K562 (cell line): ENCODE measurements at places on chromosomes 7 and 10. TPM values are rescaled to one million over a fixed set of nuclear protein-coding genes. Genes with fewer than 3 reads are reported as not detected.

GRCh38 chr7:110595694-110596093 lies 495.2 kb upstream of the LRRN3 start:
- DNase-seq: peak; percentile 4

DNA sequence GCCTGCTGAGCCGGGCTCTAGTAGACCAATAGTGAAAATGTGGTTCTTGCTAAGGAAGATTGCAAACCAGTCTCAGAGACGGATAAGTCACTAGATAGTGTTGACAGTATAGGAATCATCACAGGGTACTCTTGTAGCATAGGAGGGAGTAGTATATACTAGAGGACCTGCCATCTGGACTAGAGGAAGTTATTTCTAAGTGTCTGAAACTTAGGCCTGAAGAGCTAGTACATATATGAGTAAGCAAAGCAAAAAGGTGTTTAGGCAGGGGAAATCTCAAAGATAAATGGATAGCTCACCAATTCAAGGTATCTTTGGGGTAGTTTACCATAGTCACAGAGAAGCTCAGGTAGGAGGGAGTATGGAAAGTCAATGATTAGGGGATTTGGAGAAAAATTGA lies 428.1 kb downstream of the CNTNAP2 start:
- no peak for DNase-seq

- DNase-seq: no peak
These were observed 4.6 kb upstream of the TMEM139 start for GRCh38 chr7:143280160-143280559.

The FBXW4 gene
- total RNA-seq: 6.9 and 8.1 TPM in 2 replicates

DNA sequence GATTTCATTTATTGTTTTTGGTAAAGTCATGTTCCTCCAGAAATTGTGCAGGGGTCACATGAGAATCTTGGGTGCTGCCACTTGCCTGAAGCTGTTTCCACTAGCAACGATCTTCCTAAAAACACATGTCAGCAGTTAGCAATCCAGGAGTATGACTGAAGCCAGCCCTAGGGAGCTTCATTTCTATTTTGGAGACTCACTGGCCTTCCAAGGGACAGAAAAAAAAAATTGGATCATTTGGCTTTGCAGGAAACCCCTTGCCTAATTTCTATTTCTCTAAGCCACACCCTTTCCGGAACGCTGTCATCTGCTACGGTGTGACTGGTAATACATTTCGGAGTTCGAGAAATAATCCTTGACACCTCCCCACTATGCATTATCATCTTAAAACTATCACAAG lies 204.7 kb downstream of the TAX1BP1 start:
- no peak for DNase-seq

GRCh38 chr10:25561758-25562157 lies 372.3 kb upstream of the MYO3A start:
- no peak for DNase-seq

DNA sequence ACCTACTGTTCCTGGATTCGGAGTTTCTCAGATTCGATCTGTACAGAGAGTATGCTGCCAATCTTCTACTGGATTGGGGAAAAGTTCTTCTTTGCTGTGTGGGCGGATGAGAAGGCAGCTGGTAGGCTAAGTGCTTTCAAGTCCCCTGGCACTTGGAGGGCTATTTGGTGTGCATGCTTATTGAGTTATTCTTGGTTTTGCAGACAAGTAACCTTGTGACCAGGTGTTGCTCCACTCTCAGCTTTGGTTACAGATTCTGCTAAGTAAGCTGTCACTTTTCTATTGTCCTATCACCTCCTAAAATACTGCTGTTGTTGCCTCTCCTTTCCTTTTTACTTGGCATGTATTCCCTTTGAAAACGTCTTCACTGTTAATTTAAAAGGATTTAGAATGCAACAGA lies 1375.1 kb upstream of the LRRTM3 start:
- no peak for DNase-seq

- DNase-seq: no peak
These were observed 500.2 kb downstream of the GLRX3 start for GRCh38 chr10:130636313-130636930.

- DNase-seq: no peak
These were observed 320.6 kb downstream of the GATA3 start for GRCh38 chr10:8375137-8375536.

DNA sequence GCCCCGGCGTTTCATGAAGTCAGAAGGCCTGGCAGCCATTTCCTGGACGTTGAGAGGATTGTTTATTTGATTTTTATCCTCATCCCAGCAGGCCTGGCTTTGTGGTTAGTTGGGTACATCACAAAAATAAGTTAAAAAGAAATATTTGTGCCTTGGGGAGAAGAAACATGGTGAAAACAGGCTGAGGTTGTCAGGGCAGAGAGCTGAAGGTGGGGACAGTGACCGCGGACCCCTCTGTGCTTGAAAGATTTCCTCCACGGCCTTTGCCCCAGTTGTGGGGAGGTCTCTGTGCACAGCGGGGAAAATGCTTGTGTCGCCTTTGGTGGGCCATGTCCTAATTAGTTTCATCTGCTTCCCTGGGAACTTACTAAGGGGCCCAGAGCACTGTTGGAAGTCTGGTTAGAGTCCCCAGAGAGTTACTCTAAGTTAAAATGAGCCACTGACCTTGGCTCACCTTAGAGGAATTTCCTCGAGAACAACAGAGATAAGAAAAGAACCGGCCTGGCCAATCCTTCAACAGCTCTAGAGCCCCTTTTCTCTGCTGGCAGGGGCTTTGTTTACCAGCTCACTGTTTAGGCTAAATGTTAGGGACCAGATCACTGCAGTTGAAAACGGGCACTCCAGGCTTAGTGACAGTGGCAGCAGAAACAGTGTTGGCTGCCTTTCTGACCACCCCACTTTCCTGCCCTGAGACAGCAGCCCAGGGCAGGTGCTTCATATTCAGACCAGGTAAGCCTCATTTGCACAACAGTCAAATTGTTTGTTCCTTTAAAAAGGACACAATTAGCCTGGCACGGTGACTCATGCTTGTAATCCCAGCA lies 37.9 kb downstream of the CRCP start:
- no peak for DNase-seq

DNA sequence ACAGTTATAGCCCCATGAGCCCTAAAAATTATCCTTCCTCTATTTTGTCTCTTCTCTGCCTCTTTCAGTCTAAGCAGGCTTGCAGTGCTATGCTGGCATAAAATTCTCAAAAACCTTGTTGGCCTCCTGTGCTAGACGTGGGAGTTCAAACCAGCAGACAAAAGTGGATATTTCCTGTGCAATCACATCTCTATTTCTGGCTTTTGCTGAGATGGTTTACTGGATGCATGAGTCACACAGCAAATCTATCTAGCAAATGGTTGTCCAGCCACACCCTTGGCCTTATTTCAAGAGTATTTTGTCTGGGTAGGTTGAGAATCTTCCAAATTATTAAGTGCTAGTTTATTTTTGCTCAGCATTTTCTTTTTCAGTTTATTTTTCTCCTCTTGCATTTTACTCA lies 370.8 kb downstream of the CDC14C start:
- DNase-seq: no peak

DNA sequence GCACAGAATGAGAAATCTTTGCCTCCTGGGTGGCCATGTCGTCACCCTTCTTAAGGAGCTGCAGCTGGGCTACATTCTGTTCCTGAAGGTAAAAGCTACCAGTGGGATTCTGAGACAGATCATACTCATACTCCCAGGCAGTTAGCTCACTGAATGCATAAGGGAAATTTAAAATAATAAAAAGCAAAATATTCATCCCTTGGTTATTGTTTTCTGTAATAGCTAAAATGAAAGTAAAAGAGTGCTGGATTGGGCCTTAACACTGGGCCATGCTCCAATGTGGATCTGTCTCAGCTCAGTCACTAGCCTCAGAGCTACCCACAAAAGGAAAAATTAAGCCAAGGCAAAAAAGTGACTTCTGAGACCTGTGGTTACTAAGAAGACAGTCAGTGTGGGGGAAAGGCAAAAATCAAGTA lies 8.9 kb upstream of the DYNC2I1 start:
- DNase-seq: no peak

- no peak for DNase-seq
These were observed 44.9 kb downstream of the BAMBI start for GRCh38 chr10:28722065-28722803.

The SEC31B gene
- 4.2 and 4.6 TPM in 2 replicates for total RNA-seq

DNA sequence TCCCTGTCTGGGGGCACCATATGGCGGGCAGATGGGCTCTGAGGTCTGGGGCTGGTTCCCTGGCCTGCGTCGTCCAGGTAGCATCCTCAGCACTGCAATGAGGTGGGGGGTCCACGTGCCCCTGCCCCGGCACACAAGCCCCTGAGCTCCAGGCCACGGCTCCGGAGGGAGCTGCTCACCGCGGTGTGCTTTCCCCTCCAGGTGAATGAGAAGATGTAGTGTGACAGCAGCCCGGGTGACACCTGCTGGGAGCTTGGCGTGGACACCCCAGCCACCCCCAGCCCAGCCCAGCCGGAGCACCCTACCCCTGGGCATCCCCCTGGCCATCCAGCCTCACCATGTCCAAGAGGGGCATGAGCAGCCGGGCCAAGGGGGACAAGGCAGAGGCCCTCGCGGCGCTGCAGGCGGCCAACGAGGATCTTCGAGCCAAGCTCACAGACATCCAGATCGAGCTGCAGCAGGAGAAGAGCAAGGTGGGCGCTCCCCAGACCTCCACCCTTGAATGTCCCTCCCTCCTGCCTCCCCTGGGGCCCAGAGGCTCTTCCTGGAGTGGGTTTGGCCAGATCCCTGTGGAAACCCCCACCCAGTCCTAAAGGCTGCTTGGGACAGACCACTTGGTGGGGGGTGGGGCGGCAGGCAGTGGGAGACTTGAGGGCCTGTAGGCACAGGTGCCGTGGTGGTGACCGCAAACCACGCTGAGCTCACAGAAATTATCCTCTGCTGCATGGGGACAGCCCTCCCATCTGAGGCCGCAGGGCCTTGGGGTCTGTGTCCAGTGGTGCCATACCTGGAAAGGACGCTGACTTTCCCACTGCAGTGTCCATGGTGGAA lies 38.9 kb downstream of the JAKMIP3 start:
- DNase-seq: no peak

The ADGRA1 gene
- not detected in 2 replicates for total RNA-seq

DNA sequence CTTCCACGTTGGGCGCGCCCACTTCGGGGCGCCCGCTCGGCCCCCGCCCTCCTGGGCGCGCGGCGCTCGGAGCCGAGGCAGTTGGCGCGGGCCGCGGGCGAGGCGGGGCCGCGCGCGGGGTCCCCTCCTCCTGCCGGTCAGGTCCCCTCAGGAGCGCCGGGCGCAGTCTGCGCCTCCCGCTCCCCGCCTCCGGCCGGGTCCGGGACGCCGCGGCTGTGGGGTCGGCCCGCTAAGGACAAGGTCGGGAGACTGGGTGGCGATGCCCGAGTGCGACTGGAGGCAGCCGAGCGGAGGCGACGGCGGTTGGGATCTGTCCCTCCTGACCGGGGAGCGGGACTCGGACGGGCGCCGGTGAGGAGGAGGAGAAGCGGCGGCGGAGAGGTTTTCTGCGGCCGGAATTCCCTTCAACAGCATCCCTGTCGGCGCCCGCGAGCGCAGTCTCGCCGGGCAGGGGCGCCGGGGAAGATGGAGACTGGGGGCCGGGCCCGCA lies at the start of gene ATRNL1:
Gene ATRNL1, plus strand, starts transcription at position 80 of the 490 bp plus-strand sequence. Its CDS starts 386 bp downstream, at position 466.
- DNase-seq: peak; percentile 4

- DNase-seq: no peak
These were observed 240.6 kb upstream of the GNAI1 start for GRCh38 chr7:79893991-79894390.

The POLR2J2 gene
- total RNA-seq: 11.6 and 13.6 TPM in 2 replicates

GRCh38 chr7:100061518-100062193 lies 12.1 kb downstream of the ZSCAN21 start:
- DNase-seq: peak; percentile 78

DNA sequence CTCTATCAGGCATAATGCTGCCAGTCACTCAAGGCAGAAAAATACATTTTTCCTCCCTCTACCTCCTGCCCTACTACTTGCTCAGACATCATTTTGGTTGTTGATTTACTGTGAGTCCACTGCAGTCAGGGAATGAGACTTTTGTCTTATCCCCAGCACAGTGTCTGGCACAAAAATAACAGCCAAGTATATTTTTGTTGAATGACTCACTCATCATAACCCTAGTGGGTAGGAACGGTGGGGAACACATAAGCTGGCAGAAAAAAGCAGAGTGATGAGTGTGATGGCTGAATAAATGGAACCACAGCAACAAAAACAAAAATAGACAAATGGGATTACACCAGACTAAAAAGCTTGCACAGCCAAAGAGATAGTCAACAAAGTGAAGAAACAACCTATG lies 65.8 kb upstream of the LAMB4 start:
- DNase-seq: no peak

The CDC14C gene
- total RNA-seq: not detected in 2 replicates

The HABP2 gene
- total RNA-seq: 0.07 and 0.09 TPM in 2 replicates

GRCh38 chr7:131467788-131468187 lies 88.6 kb downstream of the PODXL start:
- DNase-seq: no peak

The ELFN1 gene
- 0.45 and 0.64 TPM in 2 replicates for total RNA-seq

The FAM185A gene
- 13.0 TPM in 2 replicates for total RNA-seq

The SGMS1 gene
- 91.8 and 94.0 TPM in 2 replicates for total RNA-seq

The STAG3 gene
- total RNA-seq: 1.7 and 2.5 TPM in 2 replicates

The ABCB1 gene
- total RNA-seq: 0.86 and 0.89 TPM in 2 replicates

GRCh38 chr10:118680197-118680596 lies 74.6 kb downstream of the CACUL1 start:
- no peak for DNase-seq
